ENCODE measurements at places on chromosomes 16 and 17.

- DNase-seq = no peak
Measured at GRCh38 chr17:50476545-50477315, 1.9 kb upstream of the RSAD1 start.

GRCh38 chr16:942436-943060 is 28.2 kb downstream of the LMF1 start:
- no peak for DNase-seq

DNA sequence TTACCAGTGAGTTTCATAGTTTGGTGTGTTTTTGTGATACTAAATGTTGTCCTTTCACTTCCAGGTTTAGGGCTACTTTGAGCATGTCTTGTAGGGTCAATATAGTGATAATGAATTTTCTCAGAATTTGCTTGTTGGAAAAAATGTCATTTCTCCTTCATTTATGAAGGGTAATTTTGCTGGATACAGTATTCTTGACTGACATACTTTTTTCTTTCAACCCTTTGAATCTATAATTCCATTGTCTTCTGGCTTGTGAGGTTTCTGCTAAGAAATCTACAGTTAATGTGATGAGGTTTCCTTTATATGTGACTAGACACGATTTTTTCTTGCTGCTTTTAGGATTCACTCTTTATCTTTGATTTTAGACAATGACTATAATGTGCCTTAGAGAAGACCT is 219.3 kb downstream of the BCAS3 start:
- DNase-seq = no peak

GRCh38 chr17:73799096-73799495 is 154.9 kb upstream of the SDK2 start:
- no peak for DNase-seq

GRCh38 chr17:33653399-33653788 is 360.3 kb upstream of the ASIC2 start:
- no peak for DNase-seq

- no peak for DNase-seq
Measured at GRCh38 chr16:86038926-86039310, 140.0 kb downstream of the IRF8 start.

- DNase-seq = no peak
Measured at GRCh38 chr17:57676543-57676942, 68.6 kb downstream of the CCDC182 start.

DNA sequence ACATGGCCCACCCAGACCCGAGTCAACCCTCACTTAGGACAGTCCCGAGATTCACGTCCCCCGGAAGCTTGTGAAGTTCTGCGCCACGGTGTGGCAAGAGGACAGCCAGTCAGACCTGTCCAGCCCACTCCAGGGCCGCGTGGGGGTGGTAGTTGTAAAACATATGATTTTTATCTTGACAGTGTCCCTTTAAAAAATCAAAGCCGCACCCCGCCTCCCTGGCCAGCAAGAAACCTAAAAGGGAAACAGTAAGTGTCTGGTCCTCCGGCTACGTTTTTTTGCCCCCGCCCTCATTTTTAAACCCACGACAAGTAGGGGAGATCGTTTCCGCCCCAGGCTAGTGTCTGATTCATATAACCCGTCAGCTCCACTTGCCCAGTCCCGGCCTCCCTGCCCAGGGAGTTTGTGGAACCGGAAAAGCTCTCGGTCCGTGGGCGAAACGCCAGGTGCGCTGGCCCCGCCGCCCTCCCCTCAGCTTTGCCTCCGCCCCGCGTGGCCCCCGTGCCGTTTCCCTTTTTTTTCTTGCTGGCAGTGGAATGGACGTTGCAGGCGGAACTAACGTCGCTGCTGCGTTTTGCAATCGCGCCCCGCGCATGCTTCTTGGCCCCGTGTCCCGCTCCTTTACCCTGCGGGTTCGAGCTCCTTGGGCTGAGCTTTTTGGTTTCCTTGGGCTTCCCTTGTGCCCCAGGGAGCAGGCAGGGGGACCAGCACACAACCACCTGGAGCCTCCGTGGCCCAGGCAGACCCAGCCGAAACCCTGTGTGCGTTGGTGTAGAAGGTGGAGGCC is 13.3 kb upstream of the NUDT16L1 start:
- DNase-seq = no peak

- no peak for DNase-seq
Measured at GRCh38 chr16:56195151-56195550, 3.9 kb downstream of the GNAO1 start.

GRCh38 chr16:75868636-75869632 is 142.6 kb upstream of the CPHXL start:
- DNase-seq = no peak

All from AG04449 (cell line).